ENCODE measurements at places on chromosomes 6 and 20.

DNA sequence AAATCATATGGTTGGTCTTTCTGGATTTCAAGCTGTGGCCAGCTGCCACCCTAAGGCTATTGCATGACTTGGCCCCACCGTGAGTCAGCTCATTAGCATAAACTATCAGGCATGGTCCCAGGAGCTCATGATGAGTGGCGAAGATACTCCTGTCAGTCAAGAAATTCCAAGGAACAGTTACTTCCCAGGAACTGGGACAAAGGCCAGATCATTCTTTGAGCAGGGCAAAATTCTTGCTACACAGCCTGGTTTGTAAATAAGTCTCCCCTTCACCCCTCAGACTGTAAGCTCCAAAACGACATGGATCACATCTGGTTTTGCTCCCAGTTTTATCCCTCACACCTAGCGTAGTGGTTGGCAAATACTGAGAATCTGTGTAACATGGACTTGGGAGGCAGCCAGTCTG is 33.0 kb upstream of the KIAA1586 start:
- DNase-seq, result no peak

DNA sequence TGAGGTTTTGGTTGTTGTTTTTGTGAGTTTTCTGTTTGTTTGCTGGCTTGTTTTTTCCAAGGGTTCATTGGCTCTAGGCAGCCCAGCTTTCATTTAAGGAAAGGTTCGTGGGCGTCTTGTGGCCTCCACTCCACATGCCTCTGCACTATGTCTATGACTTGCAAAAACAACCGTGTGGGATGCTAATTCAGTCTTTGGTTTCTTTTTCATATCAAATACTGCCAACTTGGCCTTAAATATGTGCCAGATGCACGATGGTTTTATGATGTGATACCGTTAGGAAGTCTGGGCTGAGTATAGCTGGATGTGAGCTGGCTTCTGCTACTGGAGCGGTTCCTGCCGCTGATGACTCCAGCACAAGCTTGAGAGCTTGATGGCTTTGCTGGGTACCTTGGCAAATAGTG is 96.3 kb downstream of the BMP2 start:
- DNase-seq, result no peak

- no peak for DNase-seq
Measured at GRCh38 chr6:31031095-31031494, 20.8 kb downstream of the MUC22 start.

DNA sequence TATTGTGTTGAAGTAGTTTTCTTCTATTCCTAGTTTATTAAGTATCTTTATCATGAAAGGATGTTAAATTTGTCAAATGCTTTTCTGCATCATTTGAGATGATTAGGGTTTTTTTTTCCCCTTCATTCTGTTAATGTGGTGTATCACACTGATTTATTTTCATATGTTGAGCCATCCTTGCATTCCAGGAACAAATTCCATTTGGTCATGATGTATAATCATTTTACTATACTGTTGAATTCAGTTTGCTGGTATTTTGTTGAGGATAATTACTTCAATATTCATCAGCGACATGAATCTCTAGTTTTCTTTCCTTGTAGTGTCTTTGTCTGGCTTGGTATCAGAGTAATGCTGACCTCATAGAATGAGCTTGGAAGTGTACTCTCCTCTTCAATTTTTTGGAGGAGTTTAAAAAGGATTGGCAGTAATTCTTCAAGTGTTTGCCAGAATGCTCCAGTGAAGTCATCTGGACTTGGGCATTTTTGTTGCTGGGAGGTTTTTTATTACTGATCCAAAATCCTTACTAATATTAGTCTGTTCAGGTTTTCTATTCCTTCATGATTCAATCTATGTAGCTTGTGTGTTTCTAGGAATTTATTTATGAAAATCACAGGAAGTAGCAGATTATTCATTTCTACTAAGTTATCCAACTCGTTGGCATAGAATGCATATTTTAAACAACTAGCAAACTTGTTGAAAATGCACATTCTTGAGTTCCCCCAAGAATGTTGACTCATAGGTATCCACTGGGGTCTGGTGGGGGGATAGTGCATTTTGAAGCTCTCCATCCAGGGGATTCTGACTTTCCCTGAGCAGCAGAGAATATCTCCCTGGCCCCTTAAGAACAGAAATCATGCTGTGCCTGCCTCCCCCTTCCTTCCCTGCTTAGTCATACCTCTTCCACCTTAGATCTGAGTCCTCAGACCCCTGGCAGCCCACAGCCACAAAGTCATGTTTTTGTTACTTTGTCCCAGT is 187.1 kb downstream of the BMP7 start:
- no peak for DNase-seq

- DNase-seq, result no peak
Measured at GRCh38 chr6:162970246-162970645, 242.5 kb downstream of the PACRG start.

DNA sequence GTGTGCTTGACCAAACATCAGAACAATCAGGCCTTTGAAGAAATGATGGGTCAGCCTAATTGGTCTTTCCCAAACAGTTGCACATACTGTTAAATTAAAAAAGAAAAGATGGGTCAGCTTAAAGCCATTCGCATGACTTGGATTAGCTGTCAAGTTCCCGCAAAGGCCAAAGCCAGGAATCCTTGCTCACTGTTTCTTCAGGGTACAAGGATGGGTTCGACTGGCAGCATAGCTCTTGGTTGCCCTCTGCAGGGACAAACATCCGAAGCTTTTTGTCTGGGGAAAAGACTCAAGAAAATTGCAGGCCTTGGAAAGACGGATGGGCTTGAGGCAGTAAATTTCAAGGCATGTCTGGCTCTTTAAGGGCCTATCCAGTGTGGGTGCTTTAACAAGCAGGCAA is 168.0 kb downstream of the HDGFL1 start:
- DNase-seq, result no peak

- no peak for DNase-seq
Measured at GRCh38 chr20:45826381-45827019, 612 bp downstream of the TNNC2 start.

DNA sequence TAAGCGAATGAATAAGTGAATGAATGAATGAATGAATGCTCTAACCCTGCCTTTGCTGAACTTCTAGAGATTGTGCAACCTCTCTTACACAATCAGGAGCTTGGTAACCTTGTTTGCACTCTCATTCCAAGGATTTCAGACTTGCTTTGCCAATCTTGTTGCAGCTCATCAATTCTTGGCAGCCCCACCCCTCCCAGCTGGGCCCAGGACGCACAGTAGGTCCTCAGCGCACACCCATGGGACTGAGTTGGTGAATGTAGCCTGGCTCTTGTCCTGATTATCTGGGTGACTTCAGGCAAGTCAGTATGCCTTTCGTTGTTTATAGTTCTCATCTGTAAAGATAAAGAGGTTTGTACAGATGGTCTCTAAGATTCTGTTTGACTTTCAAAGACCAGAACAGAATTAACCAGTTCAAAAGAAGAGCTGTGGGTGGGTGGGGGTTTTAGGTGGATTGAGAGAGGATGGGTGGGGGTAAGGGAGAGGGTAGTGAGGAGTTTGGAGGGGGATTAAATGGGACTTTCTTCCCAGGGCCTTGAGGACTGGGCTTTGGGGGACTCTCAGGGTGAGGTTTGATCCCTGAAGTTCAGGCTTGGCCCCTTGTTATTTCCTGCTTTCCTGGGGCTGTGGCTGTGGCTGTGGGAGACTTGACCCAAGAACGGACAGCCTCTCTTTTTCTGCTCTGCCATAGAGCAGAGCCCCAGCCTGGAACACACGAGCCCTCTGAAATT is 33.2 kb downstream of the VEGFA start:
- DNase-seq, result no peak

GRCh38 chr6:29552512-29553051 is 7.0 kb downstream of the UBD start:
- peak; percentile 24 for DNase-seq

DNA sequence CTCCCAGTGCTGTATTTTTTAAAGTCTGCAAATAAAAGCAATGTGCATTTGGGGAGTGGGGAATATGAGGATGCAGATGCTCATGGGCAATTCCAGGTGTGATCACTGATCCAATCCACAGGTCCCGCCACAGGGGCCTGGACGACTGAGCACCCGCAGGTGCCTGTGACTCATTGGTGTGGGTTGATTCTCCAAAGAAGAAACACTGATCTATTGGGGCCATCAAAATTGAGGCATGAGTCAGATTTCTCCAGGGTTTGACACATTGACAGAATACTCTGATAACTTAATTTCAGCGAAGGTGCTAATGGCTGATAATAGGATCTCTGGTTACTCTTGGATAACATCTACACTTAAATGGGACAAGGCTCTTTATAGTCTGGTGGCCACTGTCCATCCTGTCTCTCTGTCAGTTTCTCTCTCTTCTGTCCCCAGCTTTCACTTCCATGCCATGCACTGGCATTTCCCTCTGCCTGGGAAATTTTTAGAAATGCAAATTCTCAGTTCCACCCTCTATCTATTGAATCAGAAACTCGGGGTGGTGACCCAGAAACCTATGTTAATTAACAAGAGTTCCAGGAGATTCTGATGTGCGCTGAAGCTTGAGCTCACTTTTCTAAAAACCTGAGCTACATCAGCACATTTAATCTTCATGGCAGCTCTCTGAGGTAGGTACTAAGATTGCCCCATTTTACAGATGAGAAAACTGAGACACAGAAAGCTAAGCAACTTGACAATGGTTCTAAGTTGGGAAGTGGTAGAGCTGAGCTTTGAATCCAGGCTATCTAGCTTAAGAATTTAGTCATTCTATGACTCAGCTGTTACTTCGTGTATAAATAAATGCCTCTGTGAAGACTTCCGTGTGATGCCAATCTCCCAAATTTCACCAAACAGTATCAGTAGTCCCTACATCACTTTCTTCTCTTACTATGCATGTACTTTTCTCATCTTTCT is 10.2 kb upstream of the RCAN2 start:
- DNase-seq, result no peak

DNA sequence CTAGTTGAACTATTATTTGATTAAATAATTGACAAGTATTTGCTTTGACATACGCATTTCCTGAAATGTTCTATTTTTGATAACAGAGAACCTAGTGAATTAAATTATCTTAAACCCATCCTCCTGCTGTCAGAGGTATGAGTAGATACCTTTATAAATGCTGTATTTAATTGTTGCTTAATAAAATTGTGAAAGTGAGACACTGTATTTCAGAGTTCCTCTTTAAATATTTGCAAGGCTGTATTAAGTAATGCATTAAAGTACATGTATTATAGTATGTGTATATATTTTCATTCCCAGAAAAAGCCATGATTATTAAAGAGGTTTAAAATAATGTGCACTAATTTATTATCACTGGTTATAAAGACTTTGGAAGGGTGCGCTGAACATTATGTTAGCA is 483.8 kb downstream of the TFAP2B start:
- no peak for DNase-seq

- DNase-seq, result no peak
Measured at GRCh38 chr20:25306991-25307903, 59.4 kb downstream of the PYGB start.

- no peak for DNase-seq
Measured at GRCh38 chr20:51994751-51995417, 192.6 kb upstream of the SALL4 start.

DNA sequence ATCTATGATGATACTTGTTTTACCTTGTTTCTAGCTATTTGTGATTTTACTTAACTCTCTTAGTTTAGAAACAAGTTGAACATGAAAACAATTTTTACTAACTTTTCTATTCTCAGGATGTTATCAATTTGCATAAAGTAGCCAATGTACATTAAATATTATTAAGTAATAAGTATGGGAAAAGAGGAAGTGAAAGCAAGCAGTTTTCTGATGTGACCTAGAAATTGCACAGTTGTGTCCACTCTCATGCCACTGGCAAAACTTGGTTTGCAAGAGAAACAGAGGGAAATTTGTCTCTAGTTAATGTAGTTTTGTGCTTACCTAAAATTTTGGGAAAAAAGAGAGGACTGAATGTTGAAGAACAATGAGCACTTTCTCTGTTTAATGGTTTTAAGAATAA is 19.2 kb upstream of the TSPYL1 start:
- no peak for DNase-seq

DNA sequence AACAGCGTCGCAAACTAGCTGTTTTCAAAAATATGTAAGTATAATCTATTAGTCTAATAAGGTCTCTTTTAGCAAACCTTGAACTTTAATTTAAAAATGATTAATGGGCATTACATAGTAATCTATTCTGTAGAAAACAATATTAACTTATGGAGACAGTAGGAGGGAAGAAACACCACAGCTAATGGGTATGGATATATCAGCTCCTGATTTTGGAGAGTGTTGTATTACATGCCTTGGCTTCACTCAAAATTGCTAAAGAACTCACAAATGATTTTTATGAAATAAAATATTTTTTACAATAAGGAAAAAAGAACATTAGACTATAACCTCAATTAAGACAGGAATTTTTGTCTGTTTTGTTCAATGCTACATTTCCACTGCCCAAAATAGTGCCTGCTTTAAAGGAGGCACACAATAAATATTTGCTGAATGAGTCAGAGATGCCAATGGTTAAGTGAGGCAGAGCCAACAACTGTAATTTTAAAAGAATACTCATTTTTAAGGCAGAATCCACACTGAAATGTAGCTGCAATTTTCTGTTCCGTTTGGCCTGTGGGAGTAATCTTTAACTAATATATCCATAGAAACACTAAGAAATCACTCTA is 15.7 kb downstream of the ATG5 start:
- DNase-seq, result no peak

DNA sequence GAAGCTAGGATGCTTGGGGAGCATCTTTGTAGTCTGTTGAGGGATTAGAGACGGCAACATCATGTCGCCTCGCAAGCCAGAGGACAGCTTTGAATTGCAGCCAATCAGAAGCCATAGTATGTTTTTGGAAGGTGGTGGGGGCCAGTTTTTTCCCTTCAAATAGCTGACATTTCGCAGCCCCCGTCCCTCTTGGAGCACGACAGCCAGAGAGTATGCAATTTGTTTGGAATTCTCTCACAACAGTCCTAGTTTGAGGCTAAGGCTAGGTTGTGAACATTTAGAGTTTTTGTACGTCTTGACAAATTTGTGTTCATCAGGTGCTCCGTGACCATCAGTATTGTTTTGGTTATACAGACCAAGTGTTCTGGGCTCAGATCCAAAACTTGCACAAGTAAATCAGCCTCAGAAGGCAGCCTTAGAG is 83.3 kb downstream of the PLCB1 start:
- DNase-seq, result no peak

- no peak for DNase-seq
Measured at GRCh38 chr6:150633486-150633834, 33.8 kb downstream of the PLEKHG1 start.

DNA sequence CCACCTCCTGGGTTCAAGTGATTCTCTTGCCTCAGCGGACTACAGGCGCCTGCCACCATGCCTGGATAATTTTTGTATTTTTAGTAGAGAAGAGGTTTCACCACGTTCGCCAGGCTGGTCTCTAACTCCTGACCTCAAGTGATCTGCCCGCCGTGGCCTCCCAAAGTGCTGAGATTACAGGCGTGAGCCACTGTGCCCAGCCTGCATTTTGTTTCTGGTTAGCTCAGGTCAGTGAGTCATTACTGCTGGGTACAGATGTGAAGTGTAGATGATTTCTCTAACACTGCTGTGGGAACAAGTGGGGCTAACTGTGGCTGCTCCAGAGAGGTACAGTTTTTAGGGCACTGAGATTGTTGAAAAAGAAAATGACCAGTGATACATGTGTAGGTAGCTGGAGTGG is 188.6 kb downstream of the PRL start:
- DNase-seq, result no peak

- no peak for DNase-seq
Measured at GRCh38 chr6:17710331-17710730, 3.6 kb upstream of the NUP153 start.
